Sigmoid colon (tissue), 7 donors: ENCODE measurements at places on chromosomes 6 and 20. TPM values are rescaled to one million over a fixed set of nuclear protein-coding genes. Genes with fewer than 3 reads are reported as not detected.

GRCh38 chr6:5764401-5764955, 242.2 kb downstream of the NRN1 start:
- DNase-seq = no peak
- no peaks in the 10 kb centered on the region for H3K36me3 ChIP-seq
- no peaks in the 10 kb centered on the region for H3K27me3 ChIP-seq
- H3K4me1 ChIP-seq = no peaks in the 10 kb centered on the region

GHRH gene
- not detected for total RNA-seq

DNA sequence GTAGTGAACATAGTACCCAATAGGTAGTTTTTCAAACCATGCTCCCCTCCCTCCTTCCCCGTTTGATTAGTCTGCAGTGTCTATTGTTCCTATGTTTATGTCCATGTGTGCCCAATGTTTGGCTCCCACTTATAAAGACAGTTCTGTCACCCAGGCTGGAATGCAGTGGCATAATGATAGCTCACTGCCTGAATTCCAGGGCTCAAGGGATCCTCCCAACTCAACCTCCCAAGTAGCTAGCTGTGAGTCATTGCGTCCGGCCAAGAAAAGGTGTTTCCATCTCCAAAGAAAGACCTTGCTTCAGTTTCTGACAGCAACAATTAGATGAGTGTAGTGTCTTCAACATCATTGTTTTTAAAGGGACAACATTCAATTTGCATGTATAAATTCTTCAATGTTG, 131.1 kb upstream of the CEP162 start:
- DNase-seq = no peak

DNA sequence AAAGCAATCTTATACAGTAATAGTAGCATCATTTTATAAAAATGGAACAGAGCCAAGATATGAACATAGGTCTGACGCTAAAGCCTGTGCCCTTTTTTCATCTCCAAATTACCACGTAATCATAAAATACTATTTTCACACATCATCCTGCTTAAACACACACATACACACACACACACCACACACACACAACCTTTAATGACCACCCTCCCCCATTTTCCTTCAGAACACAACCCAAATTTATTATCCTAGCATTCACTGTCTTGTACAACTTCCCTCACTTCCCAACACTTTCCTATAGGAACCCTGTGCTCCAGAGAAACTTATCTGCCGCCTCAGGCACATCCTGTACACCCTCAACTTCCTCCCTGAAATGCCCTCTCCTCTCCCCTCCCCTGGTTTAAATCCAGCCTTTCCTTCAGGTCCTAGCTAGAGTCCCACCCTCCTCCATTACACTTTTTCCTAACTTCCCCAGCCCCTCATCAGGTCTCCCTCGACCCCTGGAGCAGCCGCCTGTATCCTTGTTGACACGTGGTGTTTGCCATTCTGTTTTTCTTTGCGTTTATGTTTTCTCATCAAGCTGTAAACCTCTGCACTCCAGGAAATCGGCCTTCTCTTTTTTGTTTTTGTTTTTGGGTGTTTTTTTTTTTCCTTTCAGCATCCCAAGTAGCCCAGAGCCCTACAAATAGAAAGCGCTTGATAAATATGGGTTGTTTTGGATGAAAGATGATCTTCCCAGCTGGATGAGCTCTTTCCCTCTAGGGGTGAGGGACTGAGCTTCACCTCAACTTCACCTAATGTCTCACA, 968 bp upstream of the MMP24 start:
- H3K27ac ChIP-seq = no peak overlapping the region
- peaks cover 11% of the 10 kb centered on the region for H3K4me1 ChIP-seq
- H3K27me3 ChIP-seq = no peaks in the 10 kb centered on the region
- no peak overlapping the region for H3K4me3 ChIP-seq

DNA sequence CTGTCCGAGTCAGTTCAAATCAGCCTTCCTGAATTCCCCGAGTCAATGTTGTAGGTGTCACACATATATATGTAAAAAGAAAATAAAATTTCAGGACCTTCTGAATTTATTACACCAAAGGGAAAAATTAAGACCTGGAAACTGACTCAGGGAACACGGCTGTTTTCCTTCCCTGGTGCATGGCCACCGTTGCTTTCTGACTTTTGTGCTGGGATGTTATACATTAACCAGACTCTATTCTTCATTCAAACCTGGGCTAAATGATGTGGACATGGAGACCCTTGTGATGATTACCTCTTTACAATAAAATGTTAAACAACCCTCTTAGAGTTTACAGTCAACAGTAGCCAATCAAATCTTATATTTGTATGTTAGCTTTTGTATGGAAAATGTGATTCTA, 51.4 kb upstream of the PLEKHG1 start:
- no peak overlapping the region for H3K4me3 ChIP-seq
- no peak overlapping the region for H3K27ac ChIP-seq
- DNase-seq = no peak

DNA sequence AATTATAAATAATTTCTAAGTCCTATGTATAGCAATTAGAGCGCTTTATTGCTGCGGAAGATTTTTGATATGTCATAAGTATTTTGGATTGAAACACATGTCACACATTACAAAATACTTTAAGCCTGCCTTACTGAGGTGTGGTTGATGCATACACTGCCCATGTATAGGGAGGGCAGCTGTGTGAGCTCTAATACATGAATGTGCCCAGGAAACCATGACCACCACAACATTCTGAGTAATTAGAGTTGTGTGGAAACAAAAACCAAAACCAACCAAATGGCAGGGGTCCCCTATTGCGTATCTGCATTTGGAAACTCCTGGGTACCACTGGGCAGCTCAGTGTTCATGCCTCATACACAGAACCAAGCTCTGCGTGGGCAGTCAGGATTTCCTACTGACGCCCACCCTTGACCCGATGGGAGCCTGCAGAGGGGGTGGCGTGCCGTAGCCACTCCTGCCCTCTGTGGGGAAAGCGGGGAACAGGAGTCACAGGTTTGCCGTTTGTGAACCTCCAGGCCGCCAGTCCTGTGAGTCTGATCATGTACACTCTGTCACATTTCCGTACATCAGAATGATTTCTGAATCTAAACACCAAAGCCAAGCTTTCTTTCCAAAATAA, 50.9 kb upstream of the PDE10A start:
- no peak overlapping the region for H3K4me3 ChIP-seq
- peaks cover 7% of the 10 kb centered on the region for H3K4me1 ChIP-seq
- DNase-seq = no peak
- H3K27ac ChIP-seq = no peak overlapping the region
- no peaks in the 10 kb centered on the region for H3K27me3 ChIP-seq

DNA sequence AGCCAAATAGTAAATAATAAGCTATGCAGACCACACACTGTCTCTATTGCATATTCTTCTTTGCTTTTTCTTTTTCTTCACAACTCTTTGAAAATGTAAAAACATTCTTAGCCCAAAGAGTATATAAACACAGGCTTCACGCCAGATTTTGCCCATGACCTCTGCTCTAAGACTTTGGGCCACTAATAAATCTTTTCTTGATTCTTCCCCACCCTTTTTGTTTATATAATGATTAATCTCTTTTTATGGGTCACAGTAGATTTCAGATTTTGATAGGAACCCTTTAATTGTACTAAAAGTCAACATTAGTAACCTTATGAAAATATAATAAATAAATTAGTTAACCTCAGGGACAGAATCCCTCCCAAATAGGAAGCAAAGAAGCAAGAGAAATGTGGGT, 15.8 kb upstream of the ENPP5 start:
- no peak for DNase-seq
- no peak overlapping the region for H3K4me3 ChIP-seq
- no peak overlapping the region for H3K27ac ChIP-seq

LY6G5B gene
- total RNA-seq = 5.0 TPM

DNA sequence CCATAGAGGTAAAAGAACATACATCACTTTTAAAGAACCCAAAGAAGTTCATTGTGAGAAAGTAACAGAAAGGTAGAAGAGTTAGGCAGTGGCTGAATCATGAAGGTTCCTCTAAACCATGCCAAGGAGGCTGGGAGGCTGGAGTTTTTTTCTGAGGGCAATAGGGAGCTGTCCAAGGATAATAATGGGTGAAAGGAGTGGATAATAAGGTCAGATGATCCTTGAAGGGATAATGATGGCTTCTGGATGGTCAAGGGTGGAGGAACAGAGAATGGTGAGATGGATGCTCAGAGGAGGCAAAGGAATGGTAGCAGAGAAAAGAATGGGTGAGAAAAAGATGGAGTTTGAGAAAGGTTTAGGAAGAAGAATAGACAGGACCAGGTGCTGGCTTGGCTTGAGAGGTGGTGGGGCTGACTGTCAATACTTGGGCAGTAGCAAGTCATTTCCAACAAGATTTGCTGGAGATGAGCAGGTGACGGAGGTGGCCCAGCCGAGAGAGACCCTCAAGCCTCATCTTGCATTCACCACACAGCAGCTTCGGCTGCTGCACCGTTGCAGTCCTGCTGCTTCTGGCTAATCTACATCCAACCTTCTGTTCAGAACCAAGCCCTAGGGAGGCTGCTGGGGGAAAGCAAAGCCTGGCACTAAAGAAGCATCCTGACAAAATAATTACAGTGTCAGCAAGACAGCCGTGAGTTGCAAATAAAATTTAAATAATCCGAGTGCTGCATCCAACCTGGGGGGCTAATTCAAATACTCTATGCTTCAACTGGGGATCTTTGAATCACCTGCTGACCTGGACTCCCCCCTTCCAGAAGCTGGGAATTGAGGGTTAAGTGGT, 131.2 kb upstream of the KCNG1 start:
- no peaks in the 10 kb centered on the region for H3K4me1 ChIP-seq
- H3K27me3 ChIP-seq = no peaks in the 10 kb centered on the region
- no peak overlapping the region for H3K27ac ChIP-seq
- no peaks in the 10 kb centered on the region for H3K36me3 ChIP-seq

CPNE5 gene
- total RNA-seq = 0.99 TPM

GRCh38 chr6:10531942-10532341, 10.8 kb downstream of the GCNT2 start:
- H3K36me3 ChIP-seq = no peaks in the 10 kb centered on the region
- no peak for DNase-seq
- H3K27me3 ChIP-seq = no peaks in the 10 kb centered on the region
- no peaks in the 10 kb centered on the region for H3K4me1 ChIP-seq

MEP1A gene
- not detected for total RNA-seq

FAM217A gene
- not detected for total RNA-seq

- H3K4me1 ChIP-seq = peaks cover 8% of the 10 kb centered on the region
- H3K36me3 ChIP-seq = no peaks in the 10 kb centered on the region
- H3K4me3 ChIP-seq = no peak overlapping the region
Measured at GRCh38 chr6:33958526-33959328, 154.9 kb upstream of the MLN start.

DNA sequence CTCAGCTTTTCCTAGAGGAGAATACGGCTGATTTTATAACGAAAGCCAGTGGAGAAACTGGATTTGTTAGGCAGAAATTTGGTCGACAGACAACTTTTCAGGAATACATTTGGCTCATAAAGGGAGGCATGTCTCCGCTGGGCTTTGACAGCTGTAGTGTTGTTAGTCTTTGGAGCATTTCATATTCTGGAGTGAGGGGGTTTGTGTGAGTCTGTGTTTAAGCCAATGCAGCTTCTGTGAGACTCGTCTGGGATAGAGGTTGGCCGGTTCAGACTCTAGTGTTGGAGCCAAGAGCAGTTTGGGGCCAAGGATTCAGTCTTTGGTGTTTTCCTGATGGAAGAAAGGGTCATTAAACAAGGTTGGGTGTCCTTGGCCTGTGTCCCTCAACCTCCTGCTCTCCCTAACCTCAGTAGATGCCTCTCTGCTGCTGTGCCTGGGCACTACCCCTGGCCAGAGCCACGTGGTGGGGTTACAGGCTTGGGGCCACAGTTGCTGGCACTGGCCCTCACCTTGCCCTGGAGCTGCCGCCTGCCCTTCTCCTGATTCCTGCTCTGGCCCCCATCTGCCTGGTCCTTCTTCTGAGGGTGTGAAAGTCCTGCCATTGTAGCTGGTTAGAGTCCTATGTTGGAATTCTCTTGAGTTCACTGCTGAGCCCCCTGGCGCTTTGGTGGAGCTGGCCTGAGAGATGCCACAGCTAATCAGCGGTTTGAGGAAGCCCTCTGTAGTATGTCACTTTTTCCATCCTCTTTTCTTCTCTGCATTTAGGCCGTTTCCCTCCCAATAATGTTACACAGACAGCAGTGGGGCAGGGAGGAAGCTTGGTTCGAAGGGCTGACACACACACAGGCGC, 6.9 kb downstream of the PTK7 start:
- no peak overlapping the region for H3K27ac ChIP-seq
- no peaks in the 10 kb centered on the region for H3K4me1 ChIP-seq
- H3K36me3 ChIP-seq = no peaks in the 10 kb centered on the region
- H3K4me3 ChIP-seq = no peak overlapping the region
- DNase-seq = no peak

DNA sequence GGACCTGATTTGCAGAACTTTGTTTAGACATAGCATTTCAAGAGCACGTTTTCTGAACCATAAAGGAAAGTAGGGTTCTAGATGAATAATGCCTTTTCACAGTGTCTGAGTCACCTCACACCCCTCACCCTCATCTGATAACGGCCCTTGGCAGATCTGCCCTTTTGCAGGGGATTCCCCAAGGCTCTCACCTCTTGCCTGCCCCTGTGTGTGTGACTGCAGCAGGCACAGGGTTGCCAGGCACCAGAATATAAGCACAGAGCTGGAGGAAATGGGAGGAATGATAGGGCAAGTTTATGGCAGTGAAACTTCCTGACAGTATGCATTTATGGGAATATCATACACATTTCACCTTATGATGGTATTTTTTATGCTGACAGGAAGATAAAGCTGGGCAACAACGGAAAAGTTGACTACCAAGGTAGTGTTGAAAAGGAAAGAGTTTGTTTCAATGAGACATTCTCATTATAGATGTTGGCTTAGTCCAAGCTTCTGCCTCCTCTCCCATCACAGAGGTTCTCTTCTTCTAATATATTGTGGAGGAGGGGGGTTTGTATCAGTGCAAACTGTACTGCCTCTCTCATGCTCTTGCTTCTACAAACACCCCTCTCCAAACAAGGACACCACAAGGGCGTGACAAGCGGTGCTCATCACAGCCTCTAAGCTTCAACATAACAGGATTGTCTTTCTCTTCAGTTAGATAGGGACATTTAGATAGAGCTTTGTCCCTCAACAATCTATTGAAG, 101.5 kb upstream of the BACH2 start:
- H3K4me3 ChIP-seq = no peak overlapping the region
- no peak for DNase-seq
- H3K27me3 ChIP-seq = no peaks in the 10 kb centered on the region
- H3K36me3 ChIP-seq = no peaks in the 10 kb centered on the region

GRCh38 chr20:4573564-4574355, 147.9 kb upstream of the PRND start:
- H3K27me3 ChIP-seq = no peaks in the 10 kb centered on the region
- peak; percentile 70 for DNase-seq
- H3K4me1 ChIP-seq = peaks cover 12% of the 10 kb centered on the region
- H3K4me3 ChIP-seq = no peak overlapping the region

DNA sequence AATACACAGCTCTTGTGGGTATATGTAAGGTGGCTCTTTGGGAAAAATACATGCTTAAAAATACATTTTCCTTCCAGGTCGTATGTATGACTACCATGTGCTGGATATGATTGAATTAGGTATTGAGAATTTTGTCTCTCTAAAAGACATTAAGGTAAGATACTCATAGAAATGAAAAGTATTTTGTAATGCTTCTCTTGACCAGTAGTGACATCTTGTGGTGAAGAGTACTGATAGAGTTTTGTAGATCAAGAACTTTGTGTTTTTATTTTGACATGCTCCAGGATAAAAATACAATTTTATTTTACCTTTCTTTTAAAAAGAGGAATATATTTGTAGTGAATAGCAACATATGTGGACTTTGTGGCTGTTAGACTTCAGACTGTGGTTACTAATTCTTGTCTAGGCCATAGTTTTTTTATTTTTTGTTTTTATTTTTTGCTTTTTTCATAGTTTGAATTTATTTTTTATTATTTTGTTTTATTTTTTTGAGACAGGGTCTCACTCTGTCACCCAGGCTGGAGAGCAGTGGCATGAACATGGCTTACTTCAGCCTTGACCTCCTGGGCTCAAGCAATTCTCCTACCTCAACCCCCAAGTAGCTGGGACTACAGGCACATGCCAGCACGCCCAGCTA, 17.9 kb downstream of the RPF2 start:
- H3K36me3 ChIP-seq = peaks cover 27% of the 10 kb centered on the region
- no peak overlapping the region for H3K4me3 ChIP-seq
- H3K4me1 ChIP-seq = no peaks in the 10 kb centered on the region
- H3K27ac ChIP-seq = no peak overlapping the region
